ENCODE measurements at places on chromosomes 11 and 22. TPM values are rescaled to one million over a fixed set of nuclear protein-coding genes. Genes with fewer than 3 reads are reported as not detected.
A peak's percentile ranks its signal among the peaks of the same experiment; 100 is the strongest.

The ST14 gene
- 9.5 TPM for total RNA-seq

- DNase-seq = no peak
These were observed 7.2 kb downstream of the RPL27A start for GRCh38 chr11:8689726-8690255.

- DNase-seq = no peak
These were observed 42.0 kb downstream of the CECR2 start for GRCh38 chr22:17411213-17411612.

The CCND1 gene
- 78.8 TPM for total RNA-seq

- DNase-seq = peak; percentile 35
These were observed 25.0 kb downstream of the PPFIBP2 start for GRCh38 chr11:7538466-7539454.

The FOXRED2 gene
- 9.9 TPM for total RNA-seq

DNA sequence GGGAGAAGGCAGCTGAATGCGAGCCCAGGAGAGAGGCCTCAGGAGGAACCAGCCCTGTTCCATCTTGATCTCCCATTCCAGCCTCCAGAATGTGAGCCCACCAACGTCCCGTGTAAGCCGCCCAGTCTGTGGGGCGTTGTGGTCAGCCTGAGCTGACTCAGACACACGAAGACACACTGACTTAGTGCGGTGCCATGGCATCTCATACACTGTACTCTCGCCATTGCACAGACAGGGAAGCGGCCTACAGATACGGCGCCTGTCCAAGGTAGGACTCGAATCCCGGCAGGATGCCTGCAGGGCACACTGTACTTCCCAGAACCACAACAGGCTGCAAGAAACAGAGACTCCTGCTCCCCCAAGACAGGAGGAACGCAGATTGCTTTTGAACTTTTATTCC lies 179.6 kb downstream of the CTTN start:
- DNase-seq = no peak

DNA sequence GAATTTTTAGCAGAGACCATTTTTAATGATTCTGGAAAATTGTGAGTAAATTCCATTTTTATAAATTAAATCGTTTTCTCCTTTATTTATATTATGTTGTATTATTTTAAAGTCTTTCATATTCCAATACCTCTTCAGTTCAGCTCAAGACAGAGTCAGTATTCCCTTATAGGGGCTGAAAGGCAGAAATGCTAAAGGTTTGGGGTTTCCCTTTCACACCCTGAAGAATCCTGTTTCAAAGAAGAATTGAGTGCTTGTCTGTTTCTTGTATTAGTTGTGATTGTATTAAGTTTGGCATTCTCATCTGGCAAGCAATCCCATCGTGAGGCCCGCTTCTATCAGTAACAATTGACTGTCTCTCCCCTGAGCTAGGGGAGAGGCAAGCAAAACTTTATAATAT lies 57.4 kb downstream of the PACSIN2 start:
- DNase-seq = no peak

DNA sequence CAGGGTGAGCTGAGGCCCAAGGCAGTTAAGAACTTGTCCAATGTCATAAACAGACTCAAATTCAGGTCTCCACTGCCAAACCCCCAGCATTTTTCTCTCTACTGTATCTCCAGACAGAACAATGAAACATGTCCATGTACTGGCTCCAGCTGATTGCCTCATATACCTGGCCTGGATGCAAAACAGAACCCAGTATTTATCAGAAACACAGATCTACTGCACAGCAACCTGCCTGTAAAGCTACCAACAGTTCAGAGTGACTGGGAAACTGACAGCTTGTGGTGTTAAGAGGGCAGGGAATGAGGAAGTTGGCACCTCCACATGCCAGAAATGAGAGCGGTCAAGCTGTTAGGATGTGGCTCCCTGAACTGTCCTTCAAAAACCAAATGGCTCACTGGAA lies 41.6 kb downstream of the C11orf71 start:
- no peak for DNase-seq

The KDELR3 gene
- total RNA-seq = 75.7 TPM

GRCh38 chr11:12900496-12900895 lies 108.6 kb upstream of the RASSF10 start:
- DNase-seq = no peak

The APOA5 gene
- total RNA-seq = not detected

DNA sequence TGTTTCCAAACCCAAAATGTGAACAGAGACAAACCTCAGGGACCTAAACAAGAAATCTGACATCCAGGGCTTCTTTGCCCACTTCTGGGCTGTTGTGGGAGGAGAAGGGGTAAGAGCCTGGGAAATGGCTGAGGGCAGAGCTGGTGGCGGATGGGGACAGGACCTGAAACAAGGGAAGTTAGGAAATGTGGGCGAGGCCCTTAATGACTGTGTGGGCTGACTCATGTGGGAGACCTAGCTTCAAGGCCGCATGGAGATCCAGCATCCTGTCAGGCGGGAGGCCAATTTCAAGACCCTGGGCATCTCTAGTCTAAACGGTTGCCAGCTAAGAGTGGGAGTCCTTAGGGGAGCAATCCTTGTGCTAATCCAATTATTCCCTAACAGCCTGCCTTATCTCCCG lies 2.1 kb upstream of the OAF start:
- no peak for DNase-seq

The OR56A1 gene
- total RNA-seq = 0.05 TPM

The RBX1 gene
- 65.1 TPM for total RNA-seq

DNA sequence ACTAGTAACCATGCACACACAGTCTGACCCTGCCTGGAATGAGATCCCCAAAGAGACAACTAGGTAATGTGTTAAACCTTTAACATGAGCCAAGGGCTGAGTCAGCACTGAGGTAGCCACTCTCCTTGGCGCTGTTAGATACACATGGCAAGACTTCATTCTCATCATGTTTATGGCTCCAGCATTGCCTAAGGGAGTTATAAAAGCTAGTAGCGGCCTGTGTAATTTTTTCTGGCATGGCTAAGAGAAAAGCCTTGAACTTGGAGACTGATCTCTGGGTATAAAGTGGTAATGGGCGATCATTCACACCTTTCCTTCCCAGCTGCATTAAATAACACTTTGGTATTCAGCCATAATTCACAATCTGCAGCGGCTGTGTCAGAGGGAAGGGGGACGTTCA lies 779.7 kb upstream of the LRRC4C start:
- DNase-seq = peak; percentile 3

DNA sequence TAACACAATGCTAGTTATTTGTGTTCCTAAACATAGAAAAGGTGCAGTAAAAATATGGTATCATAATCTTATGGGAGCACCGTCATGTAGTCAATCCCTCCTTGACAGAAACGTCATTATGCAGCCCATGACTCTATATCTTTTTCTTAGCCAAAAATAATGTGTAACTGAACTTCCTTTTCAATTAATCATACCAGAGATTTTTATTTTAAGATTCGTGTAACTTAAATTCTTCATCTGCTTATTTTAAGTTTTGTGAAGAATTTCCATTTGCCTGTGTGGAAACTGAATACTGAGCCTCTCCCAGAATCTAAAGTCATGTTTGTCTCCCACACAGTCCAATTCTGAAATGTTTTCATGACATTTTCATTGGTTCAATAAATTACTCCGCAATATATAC lies 699.1 kb downstream of the KCNA4 start:
- DNase-seq = no peak
